Lower leg skin (tissue), 4 donors: ENCODE measurements at places on chromosomes 3 and 15. TPM values are rescaled to one million over a fixed set of nuclear protein-coding genes. Genes with fewer than 3 reads are reported as not detected.

Gene C2CD4A
- total RNA-seq: not detected

Gene STARD9
- total RNA-seq: 7.6 TPM

Gene AP3S2
- total RNA-seq: 24.5 TPM

GRCh38 chr3:186142393-186142932 is 33.6 kb upstream of the ETV5 start:
- no peak for DNase-seq

DNA sequence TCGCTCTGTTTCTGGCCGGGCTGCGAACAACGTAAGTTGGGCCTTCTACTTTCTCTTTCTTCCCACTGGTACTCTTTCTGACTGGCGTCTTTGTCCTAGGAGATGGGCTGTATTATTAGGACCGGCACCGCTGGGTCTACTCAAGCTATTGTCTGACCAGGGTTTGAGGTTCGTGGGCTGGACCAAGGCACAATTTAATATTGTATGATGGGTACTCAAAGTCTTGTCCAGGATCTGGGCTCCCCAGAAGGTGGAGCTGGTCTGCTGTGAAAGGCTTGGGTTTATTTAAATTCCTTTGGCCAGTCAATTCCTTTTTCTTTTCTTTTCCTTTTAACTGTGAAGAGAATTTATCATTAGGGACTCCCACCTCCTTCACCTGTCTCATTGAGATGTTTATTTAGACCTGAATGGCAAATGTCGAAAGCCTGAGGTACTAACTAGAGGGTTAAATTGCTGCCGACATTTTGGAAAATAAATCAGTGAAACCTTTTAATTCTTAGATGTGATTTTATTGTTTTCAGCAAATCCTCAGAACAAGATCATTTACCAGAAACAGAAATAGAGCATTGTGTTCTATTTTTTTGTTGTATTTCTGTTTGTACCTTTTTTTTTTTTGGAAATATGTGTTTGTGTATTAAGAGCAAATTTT is 410 bp downstream of the LRRC49 start:
- DNase-seq: no peak

GRCh38 chr3:69855436-69856162 is 116.3 kb downstream of the MITF start:
- DNase-seq: no peak

DNA sequence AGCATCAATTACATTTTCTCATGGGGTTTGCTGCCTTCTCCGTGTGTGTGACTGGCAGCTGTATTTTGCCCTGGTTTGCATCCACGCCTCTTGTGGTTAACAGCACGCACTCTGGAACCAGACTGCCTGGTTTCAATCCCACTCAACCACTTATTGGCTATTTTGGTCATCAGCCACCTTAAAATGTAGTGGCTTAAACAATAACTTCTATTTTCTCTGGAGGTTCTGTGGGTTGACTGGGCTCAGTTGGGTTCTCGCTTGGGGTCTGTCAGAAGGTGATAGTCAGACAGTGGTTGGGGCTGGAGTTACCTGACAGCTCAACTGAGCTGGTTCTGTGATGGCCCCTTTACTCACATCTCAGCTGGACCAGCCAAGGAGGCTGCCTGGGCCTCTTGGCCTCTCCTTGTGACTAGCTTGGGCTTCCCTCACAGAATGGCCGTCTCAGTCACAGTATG is 36.8 kb downstream of the EHD4 start:
- DNase-seq: no peak

GRCh38 chr3:177906578-177907229 is 629.5 kb upstream of the KCNMB2 start:
- DNase-seq: no peak

- DNase-seq: no peak
These were observed 113.3 kb upstream of the MBNL1 start for GRCh38 chr3:152155246-152156020.

DNA sequence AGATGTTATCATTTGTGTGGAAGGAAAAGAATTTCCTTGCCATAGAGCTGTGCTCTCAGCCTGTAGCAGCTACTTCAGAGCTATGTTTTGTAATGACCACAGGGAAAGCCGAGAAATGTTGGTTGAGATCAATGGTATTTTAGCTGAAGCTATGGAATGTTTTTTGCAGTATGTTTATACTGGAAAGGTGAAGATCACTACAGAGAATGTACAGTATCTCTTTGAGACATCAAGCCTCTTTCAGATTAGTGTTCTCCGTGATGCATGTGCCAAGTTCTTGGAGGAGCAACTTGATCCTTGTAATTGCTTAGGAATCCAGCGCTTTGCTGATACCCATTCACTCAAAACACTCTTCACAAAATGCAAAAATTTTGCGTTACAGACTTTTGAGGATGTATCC is 15.1 kb downstream of the KLHL24 start:
- no peak for DNase-seq
